Type B pancreatic cell (in vitro differentiated cells): ENCODE measurements at places on chromosomes 5 and 9.

- H3K27me3 ChIP-seq, result no peaks in the 10 kb centered on the region
- peaks cover 7% of the 10 kb centered on the region for H3K4me1 ChIP-seq
- no peak for DNase-seq
- H3K4me3 ChIP-seq, result no peak overlapping the region
These were observed 82.7 kb downstream of the ITGA1 start for GRCh38 chr5:52870448-52870847.

- no peak overlapping the region for H3K27ac ChIP-seq
- no peaks in the 10 kb centered on the region for H3K4me1 ChIP-seq
- peaks cover 7% of the 10 kb centered on the region for H3K27me3 ChIP-seq
- no peaks in the 10 kb centered on the region for H3K36me3 ChIP-seq
These were observed 11.7 kb upstream of the OR13D1 start for GRCh38 chr9:104682642-104683041.

DNA sequence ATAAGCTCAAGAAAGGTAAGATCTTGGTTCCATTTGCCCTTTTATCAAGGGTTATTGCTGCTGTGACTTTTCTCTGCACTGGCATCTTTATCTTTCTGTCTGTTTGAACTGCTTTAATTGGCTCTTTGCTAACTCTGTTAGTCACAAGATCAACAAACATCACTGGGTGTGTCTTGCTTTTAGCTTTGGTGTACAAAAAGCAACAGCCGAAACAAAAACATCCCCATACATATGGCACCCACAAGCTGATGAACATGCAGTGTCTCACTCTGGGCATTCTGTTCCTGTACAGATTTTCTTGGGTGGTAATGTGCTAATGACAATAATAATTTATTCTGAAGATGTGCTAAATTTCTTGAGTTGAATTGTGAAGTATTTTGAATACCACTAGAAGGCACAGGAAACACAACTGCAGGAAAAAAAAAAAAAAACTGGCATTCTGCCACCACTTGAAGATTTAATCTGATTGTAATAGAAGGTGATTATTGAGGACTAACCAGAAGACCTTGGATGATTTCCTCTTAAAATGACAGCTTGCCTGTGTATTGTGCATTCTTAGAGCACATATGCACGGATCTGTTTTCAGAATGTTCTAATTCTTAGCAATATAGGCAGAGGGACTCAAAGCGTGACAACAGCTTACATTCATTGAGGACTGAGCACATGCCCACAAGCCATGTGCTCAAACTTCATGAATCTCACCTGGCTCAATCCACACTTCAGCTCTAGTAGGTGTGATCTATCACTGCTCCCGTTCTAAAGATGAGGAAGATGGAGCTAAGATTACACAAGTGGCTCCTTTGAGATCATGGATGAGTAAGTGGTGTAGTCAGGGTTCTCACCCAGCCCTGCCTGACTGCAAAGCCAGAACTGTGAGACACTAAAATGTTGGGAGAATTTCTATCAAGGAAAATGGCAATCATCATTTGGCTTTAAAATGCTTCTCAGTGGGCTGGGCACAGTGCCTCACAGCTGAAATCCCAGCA is 96.4 kb downstream of the EBF1 start:
- H3K4me3 ChIP-seq, result no peak overlapping the region
- DNase-seq, result no peak
- peaks cover 24% of the 10 kb centered on the region for H3K4me1 ChIP-seq
- no peak overlapping the region for H3K27ac ChIP-seq
- peaks cover 4% of the 10 kb centered on the region for H3K36me3 ChIP-seq

DNA sequence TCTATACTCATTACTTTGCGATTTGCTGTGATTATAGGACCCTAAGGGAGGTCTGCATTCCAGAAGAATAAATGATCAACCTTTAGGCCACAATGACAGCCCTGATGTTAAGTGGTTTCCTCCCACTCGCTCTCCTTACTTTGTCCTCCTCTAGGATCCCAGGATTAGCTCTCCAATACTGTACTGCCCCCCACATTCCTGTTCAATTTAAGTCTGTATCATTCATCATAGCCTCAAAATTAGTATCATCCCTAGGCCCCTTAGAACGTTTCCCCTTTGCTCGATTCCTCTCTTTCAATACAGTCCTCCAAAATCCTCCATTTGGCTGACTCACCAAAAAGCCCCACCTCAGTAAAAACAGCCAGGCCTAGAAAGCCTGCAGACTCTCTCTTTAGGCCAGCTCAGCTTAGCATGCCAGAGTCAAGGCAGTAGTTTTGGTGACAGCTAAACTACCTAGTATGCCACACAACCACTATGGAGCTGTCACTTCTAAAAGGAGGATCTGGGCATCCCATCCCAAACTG is 24.4 kb downstream of the RNF145 start:
- peak overlapping the region; percentile 41 for H3K27ac ChIP-seq
- H3K27me3 ChIP-seq, result no peaks in the 10 kb centered on the region
- no peak for DNase-seq
- H3K36me3 ChIP-seq, result peaks cover 24% of the 10 kb centered on the region

DNA sequence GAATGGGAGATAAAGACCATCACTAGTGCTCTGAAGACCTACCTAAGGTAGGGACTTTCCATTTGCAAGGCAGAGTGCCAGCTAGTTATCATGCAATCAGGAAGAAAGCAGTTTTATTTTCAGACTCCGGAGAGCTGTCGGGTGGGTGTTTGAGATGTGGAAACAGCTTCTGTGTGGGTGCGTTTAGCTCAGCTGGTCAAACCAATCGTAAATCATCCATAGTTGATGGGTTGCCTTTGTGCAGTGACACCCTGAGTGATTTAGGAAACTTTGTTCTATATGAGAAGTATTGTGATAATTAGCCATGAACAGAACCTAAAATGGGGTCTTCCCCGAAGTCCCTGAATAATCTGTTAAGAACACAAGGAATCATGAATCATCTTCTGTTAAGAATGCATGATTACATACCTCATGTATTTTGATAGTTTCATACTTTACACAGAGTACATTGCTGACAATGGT is 284.3 kb downstream of the ARHGAP26 start:
- peaks cover 6% of the 10 kb centered on the region for H3K36me3 ChIP-seq
- H3K4me1 ChIP-seq, result peaks cover 29% of the 10 kb centered on the region
- no peaks in the 10 kb centered on the region for H3K27me3 ChIP-seq
- H3K27ac ChIP-seq, result peak overlapping the region; percentile 55

DNA sequence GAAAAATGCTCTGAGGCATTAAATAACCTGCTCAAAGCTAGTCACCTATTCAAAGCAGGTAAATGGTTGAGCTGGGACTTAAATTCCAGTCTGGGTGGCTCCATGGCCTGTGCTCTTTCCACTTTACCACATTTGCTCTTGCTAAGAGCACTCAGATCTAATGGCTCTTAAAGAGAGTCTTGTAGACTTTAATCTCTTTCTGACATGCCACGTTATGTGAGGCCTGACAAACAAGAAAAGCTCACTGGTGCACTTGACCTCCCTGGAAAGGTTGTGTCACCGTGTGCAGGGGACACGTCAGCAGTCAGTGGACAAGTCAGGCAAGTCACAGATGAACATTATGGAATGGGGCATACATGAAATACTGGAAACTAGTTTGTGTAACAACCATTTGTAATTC is 129.9 kb upstream of the RPS23 start:
- H3K36me3 ChIP-seq, result no peaks in the 10 kb centered on the region
- H3K4me1 ChIP-seq, result peaks cover 21% of the 10 kb centered on the region
- no peak overlapping the region for H3K4me3 ChIP-seq
- no peak for DNase-seq
- H3K27ac ChIP-seq, result no peak overlapping the region

GRCh38 chr5:137842296-137842695 is 25.4 kb upstream of the MYOT start:
- H3K27me3 ChIP-seq, result no peaks in the 10 kb centered on the region
- no peak for DNase-seq
- H3K4me3 ChIP-seq, result no peak overlapping the region
- H3K36me3 ChIP-seq, result no peaks in the 10 kb centered on the region
- H3K27ac ChIP-seq, result no peak overlapping the region

DNA sequence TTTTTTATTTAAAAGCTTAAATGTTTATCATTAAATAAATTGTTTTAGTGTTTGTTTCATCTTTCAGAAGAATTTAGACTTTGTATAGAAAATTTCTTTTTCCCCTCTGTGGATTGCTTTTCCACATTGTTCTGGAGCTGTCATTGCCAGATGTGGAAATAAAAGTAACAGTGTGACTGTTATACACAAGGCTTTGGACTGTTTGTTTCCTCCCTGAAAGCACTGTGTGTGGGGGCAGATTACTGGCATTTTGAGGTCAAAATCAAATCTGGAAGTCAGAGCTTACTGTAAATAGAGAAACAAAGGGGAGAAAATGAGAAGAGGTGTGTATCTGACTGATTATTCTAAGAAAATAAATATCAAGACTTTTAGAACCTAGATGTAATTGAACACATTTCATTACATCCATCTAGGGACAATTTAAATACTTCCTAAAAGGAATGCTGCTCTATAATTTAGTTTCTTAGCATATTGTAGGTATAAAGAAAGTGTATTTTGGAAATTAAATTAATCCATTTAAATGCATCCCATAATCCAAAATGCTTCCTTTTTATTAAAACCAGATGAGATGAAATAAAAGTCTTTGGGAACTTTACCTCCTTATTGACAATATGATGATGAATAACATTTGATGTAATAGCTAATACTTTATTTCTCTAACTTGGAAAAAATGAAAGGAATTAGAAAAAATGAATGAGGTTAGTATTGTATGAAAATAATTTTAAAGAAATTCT is 51.9 kb downstream of the ERCC6L2 start:
- H3K4me3 ChIP-seq, result no peak overlapping the region
- H3K36me3 ChIP-seq, result peaks cover 53% of the 10 kb centered on the region
- DNase-seq, result no peak
- H3K27ac ChIP-seq, result no peak overlapping the region

DNA sequence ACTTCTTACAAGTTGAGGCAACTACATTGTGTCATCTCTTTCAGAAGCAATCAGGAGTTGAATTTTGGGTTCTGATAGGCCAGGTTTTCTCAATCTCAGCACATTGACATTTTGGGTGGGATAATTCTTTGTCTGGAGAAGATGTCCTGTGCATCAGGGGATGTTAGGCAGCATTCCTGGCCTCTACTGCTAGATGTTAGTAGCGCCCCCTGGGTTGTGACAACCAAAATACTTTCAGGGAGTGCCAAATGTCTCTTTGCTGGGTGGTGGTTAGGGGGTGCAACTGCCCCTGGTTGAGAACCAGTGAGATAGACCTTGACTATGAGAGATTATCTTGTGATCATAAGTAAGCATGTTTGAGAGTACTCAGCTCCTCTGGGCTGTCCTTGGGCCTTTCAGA is 164.3 kb upstream of the KLF9 start:
- no peak for DNase-seq
- peaks cover 16% of the 10 kb centered on the region for H3K4me1 ChIP-seq
- no peaks in the 10 kb centered on the region for H3K27me3 ChIP-seq
- no peaks in the 10 kb centered on the region for H3K36me3 ChIP-seq

DNA sequence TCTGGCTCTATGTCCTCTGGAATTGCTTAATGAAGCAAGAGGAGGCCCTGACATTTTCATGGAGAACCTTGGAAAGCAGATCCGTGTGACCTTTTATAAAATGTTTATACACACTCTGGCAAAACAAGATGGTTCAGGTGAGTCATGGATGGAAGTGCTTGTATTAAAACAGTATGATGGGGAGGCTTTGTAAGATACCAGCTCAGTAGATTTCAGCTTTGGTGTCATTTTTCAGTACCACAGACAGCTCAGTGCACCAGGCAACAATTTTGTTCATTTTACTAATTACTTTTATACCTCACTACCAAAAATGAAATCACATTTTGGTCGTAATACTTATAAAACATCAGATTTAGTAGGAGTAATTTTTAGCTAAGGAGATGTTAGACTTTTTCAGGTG is 5.2 kb downstream of the KCNN2 start:
- no peak overlapping the region for H3K4me3 ChIP-seq
- no peaks in the 10 kb centered on the region for H3K36me3 ChIP-seq
- H3K4me1 ChIP-seq, result no peaks in the 10 kb centered on the region
- DNase-seq, result no peak
- no peak overlapping the region for H3K27ac ChIP-seq
- peaks cover 36% of the 10 kb centered on the region for H3K27me3 ChIP-seq

DNA sequence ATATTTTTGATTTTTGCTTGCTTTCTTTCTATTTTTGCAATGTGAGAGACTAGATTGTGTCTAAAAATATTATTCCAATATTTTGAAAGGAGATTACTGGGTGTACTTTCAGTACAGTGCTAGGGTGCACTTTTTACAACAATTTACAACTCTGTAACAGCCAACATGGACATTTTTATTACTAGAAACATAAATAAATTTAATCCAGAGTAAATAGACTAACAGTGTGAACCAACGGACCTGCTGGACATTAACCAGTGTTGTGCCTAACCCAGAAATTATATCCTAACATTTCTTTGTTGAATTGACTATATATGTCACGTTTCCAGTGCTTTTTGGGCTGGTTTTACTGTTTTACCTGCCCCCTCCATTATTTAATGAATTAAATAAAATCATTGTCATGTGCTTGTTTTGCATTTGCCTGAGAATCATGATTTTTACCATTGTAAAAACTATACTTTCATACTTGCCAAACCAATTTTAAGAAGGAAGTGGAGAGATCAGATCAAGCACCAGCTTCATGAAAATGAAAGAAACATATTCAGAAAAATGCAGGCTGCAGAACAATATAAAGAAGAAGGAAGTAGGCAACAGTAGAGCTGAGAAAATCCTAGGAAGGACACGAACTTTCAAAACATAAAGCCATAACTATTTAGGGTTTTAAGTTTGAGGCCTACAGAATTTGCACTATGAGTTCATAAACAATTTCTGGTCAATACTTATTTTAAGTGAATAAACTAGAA is 400.8 kb upstream of the PIK3R1 start:
- no peaks in the 10 kb centered on the region for H3K27me3 ChIP-seq
- H3K36me3 ChIP-seq, result no peaks in the 10 kb centered on the region
- H3K4me3 ChIP-seq, result no peak overlapping the region
- H3K27ac ChIP-seq, result no peak overlapping the region

DNA sequence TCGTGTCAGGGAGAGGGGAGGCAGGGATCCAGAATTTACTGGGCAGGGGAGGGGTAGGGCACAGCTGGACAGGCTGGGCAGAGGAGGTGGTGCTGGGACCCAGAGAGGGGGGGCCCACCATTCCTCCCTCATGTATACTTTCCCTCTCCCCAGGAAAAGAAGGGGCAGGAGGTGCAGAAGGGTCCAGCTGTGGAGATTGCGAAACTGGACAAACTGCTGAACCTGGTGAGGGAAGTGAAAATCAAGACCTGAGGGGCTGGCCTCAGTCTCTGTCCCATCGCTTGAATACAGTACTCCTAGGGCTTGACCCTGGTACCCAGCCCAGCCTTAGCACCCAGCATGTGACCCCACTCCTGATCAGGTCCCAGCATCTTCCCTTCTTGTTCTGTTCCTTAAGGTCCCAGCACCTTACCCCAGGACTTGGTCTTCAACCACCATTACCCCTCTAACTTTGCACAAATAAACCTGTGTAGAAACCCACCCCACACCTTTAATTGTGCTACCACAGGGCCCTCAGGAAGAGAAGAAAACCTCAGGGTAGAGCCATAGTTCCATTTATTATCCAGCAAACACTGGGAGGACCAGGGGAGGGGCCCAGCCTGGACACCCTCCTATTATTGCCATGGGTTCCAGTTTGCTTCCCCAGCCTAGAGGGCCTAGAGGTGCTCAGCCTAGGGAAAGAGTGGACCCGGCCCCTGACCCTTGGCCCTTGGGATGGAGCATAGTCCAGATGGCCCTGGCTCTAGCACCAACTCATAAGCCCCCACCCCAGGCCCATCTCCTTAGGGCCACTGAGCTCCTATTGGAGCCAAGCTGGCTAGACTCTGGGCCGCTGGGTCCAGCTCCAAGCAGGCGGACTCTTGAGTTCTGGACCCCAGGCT is 2.0 kb downstream of the ENHO start:
- H3K27me3 ChIP-seq, result peaks cover 43% of the 10 kb centered on the region
- DNase-seq, result no peak
- peak overlapping the region; percentile 49 for H3K4me3 ChIP-seq
- H3K36me3 ChIP-seq, result no peaks in the 10 kb centered on the region
- H3K27ac ChIP-seq, result no peak overlapping the region
- H3K4me1 ChIP-seq, result peaks cover 16% of the 10 kb centered on the region
